ENCODE measurements at places on chromosomes 11 and 22. TPM values are rescaled to one million over a fixed set of nuclear protein-coding genes. Genes with fewer than 3 reads are reported as not detected.

Gene KRTAP5-8
- total RNA-seq: not detected

Gene ANGPTL5
- not detected for total RNA-seq

Gene MS4A6A
- total RNA-seq: not detected

Gene OR5A1
- total RNA-seq: not detected

Gene HEPN1
- not detected for total RNA-seq

Gene SYT12
- 0.03 TPM for total RNA-seq

Gene APOL3
- 2.3 TPM for total RNA-seq

Gene SYCE3
- not detected for total RNA-seq

Gene AMOTL1
- total RNA-seq: 7.3 TPM

Gene MB
- total RNA-seq: 5.3 TPM

Gene DNAJB7
- total RNA-seq: not detected

Gene OR51E1
- not detected for total RNA-seq

Gene GAL3ST1
- total RNA-seq: 46.3 TPM

Gene ANO1
- not detected for total RNA-seq

Gene LRRC55
- not detected for total RNA-seq

Gene TMEM135
- total RNA-seq: 13.8 TPM

Gene SPON1
- 1.1 TPM for total RNA-seq

Gene OR52A1
- total RNA-seq: not detected

Gene GLYATL1
- total RNA-seq: not detected

Gene MOGAT2
- total RNA-seq: not detected
